Small intestine (tissue), 16 donors: ENCODE measurements at places on chromosomes 5 and 9. TPM values are rescaled to one million over a fixed set of nuclear protein-coding genes. Genes with fewer than 3 reads are reported as not detected.

DNA sequence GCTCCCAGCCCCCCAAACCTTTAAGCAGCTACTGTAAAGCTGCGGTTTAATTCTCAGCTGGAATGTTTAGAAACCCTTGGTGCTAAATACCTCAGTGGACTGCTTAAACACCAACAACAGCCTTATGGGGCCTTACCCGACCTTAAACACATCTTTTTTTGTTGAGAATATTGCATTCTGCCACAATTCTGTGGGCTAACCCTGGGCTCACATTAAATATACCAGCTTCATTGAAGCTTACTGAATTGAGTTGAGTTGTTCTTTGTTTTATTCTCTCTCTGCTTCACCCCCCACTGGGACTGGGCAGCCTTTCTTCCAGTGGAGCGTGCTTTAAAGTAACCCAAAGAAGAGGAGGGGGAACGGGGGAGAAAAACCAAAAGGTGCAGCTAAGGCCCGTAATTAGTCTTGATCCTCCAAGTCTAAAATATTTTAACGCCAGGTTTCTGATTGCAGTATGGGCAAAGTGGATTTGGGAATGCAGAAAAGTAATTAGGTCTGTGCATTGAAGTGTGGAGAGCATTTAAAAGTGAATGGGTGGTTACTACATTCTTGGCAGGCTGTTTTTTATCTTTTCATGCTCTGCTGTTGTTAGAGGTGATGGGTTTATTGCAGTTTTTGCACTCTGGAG, 281.2 kb downstream of the NR2F1-AS1 start:
- H3K4me3 ChIP-seq = no peak overlapping the region
- no peaks in the 10 kb centered on the region for H3K27me3 ChIP-seq
- H3K4me1 ChIP-seq = no peaks in the 10 kb centered on the region
- no peak overlapping the region for H3K27ac ChIP-seq
- no peaks in the 10 kb centered on the region for H3K36me3 ChIP-seq

RGS14 gene
- polyA plus RNA-seq = 12.8 TPM

DNA sequence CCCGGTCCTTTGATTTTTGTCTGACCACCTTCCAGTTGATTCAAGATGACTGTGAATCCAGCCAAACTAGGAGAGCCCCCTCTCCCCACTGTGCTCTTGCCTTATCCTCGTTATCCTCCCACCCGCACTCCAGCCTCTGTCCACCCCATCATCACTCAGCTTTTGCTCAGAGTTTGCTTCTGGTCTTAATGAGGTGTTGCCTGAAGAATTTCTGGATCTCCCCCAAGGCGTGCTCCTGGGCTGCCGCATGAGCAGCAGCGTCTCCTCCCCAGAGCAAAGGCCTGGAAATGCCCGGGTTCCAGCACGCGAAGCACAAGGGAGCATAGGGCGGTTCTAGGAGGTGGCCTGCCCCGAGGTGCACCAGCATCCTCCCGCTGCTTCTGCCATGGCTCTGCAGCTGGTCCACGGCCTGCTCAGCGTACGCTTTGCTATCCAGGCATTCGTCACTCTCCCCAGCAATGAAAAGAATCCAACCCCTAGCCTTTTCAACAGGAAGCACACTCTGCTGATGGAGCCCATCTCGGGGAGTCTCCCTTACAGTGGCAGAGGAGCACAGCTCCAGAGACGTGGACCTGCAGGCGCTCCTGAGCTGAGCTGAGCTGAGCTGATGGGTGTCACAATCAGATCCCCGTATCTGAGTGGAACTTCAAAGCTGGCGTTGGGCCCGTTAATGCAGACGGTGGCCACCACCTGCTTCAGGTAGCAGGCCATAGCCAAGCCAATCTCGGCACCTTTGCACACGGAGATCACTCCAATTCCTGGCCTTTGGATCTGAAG, 50.7 kb downstream of the BAAT start:
- no peaks in the 10 kb centered on the region for H3K4me1 ChIP-seq
- no peak for DNase-seq
- no peaks in the 10 kb centered on the region for H3K27me3 ChIP-seq
- no peaks in the 10 kb centered on the region for H3K36me3 ChIP-seq

DNA sequence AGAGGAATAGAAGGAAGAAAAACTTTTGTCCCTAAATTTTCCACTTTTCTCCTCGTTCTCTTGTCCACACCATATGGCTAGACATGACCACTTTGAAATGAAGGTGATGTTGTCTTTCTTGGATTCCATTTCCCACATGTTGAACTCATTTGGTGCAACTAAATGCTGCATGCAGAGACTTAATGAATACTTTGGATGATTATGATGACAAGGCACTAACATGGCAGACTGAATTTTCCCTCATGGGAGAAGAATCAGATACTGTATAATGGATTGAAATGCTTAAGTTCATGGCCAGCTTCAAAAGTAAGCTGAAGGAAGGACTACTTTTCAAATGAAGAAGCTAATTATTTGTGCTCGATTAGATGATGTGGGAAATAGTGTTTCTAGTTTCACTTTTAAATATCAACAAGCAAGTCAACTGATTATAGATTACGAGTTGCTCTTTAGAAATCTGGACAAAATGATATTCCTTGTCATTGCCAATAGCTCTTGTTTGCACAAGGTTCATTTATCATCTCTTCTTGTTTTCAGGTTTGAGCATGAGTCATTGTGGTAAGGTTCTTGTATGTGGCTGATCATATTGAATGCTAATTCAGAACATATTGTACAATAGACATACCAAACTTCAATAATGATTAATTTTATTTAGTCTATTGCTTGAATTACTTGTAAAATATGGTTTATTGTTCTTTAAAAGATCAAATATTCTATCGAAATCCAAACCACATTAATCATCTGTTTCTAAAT, 501.3 kb upstream of the FTMT start:
- no peak overlapping the region for H3K27ac ChIP-seq
- H3K4me3 ChIP-seq = no peak overlapping the region
- no peaks in the 10 kb centered on the region for H3K36me3 ChIP-seq

DNA sequence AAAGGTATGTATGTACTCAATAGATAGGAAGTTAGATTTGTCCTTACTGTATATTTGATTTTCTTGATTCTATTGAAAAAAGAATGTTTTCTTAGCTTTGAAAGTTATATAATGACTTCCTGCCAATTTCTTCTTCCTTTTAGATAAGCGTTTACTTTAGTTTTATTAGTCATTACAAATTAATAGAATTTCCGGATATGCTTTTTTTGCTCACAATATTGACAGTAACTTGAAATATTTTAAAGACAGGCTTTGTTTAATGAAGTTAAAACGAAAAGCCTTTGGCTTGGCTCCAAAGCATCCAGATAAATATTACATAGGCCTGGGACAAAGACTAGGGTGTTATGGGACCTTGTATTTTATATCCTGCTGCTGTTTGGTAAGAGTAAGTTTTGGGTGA, 49.5 kb downstream of the CWC27 start:
- no peak overlapping the region for H3K4me3 ChIP-seq
- H3K36me3 ChIP-seq = no peaks in the 10 kb centered on the region
- no peaks in the 10 kb centered on the region for H3K27me3 ChIP-seq

CD74 gene
- polyA plus RNA-seq = 792 TPM

DNA sequence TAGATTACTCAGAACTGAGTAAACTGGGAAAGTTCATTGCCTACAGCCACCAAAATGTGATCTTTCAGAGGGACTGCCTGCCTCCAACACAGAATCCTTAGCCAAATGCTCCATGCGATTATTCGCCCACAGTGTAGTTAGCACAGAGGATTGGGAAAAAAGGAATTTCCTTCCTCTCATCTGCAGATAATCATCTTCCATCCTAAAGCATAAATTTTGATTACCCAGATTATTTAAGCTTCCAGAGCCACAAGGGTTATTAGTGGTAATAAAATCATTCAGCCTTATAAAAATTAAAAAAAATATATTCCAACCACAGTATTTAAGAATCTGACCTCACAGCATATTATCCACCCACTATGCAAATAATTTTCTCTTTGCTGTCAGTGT, 285.3 kb upstream of the GRAMD2B start:
- no peak for DNase-seq
- H3K36me3 ChIP-seq = no peaks in the 10 kb centered on the region
- no peak overlapping the region for H3K4me3 ChIP-seq
- no peak overlapping the region for H3K27ac ChIP-seq
- H3K27me3 ChIP-seq = no peaks in the 10 kb centered on the region
